ENCODE measurements at places on chromosomes 4 and X. TPM values are rescaled to one million over a fixed set of nuclear protein-coding genes. Genes with fewer than 3 reads are reported as not detected.

DNA sequence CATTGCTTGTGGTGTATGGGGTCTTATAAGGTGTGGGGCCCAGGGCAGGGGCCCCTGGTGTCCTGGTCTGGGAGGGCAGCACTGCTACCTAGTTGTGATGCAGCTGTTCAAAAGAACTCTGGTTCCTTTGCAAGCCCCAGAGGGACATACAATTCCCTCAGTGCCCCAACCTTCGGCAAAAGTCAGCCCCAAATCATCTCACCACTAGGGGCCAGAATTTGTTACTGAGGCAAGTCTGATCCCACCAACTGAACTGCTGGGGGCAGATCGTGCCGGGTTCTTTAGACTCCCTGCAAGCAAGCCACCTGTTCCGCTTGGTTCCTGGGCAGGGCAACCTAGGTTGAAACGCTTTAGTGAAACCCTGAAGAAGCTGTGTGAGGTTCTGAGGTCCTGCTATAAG is 180.1 kb upstream of the S100G start:
- no peak for DNase-seq

DNA sequence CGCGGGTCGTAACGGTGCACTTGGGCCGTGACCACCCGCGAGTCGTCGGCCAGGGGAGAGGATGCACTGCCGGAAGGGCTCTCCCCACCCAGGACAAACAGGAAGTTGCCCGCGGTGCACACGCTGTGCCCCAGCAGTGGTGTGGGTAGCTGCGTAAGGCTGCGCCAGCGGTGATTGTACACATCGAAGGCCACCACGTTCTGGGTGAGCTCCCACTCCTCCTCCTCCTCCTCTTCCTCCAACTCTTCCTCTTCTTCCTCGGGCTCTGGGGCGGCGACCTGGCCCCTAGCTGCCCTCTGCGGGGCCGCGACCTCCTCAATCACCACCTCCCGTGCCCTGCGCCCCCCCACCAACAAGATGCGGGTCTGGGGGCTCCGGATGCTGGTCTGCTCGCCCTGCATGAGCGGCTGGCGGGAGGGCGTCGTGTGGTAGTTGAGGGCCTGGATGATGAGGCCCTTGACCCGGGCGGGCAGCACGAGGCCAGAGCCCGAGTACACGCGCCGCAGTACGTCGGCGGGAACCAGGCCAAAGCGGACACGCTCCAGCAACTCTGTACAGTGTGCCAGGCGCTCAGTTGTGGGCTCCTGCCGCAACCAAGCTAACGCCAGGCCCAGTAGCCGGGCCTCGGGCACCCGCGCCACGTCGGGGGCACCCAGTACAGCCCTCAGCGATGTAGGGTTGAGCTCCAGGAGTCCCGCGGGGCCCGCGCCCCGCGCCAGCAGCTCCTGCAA is 1.4 kb downstream of the KLHL34 start:
- no peak for DNase-seq

DNA sequence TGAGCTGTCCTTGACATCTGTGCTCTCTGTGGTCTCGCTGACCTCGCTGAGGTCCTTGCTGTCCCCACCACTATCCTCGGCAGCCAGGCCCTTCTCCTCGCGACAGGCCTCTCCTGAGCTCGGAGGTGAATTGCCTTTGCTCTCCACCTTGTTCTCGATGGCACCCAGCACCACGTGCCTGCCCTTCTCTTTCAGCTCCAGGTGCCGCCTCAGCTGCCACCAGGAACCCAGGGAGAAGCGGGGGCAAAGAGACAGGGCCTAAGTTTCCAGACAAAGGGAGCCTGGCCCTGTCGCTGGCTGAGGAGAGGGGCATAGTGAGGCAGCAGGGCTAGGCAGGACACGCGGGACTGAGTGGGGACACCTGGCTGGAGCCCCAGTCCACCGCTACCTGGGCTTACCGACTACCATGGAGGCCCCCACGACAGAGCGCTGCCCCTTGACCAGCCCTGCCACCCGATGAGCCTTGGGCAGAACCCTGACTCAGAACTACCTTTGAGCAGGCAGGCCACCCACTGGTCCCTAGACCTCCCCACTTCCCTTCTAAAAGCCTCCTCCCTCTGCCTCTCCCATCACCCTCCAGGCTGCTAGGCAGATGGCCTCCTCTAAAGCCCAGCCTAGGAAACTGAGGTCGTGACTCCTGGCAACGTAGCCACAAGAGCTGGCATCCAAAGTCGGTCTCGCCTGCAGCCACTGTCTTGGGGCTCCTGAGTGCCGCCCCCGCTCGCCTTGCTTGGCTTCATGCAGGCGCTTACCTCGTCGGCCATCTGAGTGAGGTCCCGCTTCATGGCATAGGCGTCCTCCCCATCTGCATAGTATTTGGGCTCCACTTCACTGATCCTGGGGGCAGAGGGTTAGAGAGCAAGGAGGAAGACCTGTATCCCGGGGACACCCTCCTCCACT is 4.2 kb upstream of the ARHGAP4 start:
- no peak for DNase-seq

DNA sequence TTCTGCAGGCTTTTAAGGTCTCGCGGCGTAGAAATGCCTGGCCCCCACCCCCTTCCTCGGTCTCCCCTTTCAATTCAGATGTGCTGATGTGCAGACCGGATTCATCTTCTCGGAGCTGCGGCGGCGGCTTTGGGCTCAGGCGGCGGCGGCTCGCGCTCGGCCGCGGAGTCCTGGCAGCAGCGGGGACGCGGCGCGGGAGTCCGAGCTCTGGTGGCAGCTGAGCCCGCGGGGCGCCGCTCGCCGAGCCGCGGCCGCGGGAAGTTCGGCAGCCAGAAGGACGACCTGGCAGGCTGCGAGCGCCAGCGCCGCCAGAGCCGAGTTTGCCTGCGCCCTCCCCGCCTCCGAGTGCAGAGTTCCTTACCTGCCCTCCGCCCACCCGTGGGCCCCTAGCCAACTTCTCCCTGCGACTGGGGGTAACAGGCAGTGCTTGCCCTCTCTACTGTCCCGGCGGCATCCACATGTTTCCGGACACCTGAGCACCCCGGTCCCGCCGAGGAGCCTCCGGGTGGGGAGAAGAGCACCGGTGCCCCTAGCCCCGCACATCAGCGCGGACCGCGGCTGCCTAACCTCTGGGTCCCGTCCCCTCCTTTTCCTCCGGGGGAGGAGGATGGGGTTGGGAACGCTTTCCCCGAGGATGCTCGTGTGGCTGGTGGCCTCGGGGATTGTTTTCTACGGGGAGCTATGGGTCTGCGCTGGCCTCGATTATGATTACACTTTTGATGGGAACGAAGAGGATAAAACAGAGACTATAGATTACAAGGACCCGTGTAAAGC is 448 bp downstream of the TLL1 start:
- DNase-seq = no peak

DNA sequence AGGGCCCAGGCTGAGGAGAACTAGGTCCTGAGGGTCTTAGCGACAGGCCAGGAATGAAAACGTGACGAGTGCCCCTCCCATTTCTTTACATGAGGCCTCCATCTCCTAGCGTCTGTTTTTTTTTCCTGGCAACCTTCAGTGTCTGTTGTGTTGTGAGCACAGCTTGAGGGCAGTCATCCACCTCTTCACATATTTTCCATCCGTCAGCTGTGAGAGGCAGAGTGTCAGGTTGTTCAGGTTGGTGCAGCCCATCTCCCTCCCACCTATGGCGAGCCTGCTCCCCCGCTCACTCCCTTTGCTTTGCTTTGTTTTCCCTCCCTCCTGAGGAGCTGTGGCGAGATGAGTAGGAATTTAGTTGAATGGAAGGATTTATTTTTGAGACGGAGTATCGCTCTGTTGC is 51.7 kb upstream of the CHRNA9 start:
- DNase-seq = no peak

DNA sequence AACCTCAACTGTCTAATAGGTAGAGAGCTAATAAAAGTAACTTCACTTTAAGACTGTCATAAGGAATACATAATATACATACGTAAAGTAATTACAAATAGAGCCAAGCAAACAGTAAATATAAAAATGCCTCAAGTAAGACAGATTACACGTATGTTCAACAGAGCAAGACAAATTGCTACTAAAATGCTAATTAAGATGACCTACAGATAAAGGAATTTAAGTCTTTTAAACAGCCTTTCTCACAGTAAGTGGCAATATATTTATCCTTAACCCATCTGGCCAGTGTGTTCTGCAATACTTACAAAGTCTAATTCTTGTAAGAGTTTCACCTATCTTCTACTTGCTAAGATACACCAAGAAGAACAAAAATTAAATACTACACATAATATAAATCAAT is 12.7 kb downstream of the G3BP2 start:
- no peak for DNase-seq

DNA sequence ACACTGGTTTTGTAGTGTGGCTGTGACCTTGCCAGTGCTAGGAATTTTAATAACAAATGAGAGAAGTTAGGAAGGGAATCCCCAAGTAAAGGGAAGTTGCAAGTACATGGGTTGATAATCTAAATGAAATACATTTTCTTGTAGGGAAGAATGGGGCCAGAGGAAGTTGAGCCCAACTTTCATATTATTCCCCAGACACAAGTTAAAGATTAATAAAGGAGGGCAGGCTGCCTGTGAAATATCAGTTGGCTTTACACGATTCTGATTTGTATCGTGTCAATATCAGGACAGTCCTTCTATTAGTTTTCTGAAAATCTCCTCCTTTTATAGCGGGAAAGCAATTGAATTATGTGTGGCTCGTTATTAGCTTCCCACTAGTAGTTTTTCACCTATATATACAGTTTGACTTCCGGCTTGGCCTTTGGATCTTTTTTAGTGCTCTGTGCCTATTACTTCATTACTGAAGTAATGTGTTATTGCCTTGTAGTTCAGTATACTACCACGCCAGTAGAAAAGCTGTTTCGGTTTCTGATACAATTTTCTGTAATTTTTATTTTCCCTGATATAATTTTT is 1.7 kb downstream of the PDLIM5 start:
- no peak for DNase-seq

Gene OTC
- polyA plus RNA-seq = not detected

Gene L1CAM
- 23.5 TPM for polyA plus RNA-seq

Gene EREG
- 0.48 TPM for polyA plus RNA-seq

DNA sequence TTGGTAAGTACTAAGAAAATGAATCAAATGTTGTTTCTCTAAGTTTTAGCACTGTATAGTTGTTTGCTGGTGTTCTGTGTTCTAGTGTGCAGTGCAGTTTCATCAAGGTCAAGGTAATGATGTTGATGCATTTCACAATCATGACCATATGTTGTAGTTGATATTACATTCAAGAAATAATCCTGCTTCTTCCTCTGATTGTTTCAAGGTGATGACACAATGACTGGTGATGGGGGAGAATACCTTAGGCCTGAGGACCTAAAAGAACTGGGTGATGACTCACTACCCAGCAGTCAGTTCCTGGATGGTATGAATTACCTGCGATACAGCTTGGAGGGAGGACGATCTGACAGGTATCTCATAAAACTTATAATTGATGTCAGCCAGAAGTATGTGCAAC is 261.6 kb downstream of the ANK2 start:
- no peak for DNase-seq

DNA sequence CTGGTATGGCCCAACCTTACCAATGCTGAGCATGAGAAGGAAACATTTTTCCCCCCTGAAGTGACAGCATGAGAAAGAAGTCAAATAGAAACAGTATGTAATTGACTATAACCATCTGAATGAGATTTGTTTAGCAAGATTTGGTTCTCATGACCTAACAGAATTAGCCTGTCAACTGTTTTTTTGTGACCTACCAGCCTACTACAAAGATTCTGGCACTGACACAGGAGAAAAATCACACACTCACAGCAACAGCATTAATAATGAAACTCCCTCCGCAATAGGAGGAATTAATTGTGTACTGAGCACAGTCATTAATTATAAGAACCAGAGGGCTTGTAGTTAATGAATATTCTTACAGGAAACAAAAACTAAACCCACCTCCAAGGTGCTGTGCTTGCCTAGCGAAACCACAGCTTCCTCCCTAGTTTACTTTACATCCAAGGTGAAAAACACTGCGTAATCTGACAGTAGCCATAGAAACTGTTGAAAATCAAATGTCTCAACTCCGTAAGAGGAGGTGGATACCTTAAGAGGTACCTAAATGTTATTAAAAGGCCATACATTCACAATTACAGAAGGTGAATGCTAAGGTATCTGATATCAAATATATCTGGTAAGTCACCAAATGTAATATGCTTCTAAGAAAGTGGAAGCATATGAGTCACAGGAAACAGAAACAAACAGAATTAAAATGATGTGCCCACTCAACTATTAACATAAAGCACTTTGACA is 34.9 kb downstream of the MMRN1 start:
- DNase-seq = no peak

Gene SUV39H1
- polyA plus RNA-seq = 9.7 TPM

- DNase-seq = no peak
Measured at GRCh38 chrX:154061801-154062200, 35.7 kb downstream of the MECP2 start.

DNA sequence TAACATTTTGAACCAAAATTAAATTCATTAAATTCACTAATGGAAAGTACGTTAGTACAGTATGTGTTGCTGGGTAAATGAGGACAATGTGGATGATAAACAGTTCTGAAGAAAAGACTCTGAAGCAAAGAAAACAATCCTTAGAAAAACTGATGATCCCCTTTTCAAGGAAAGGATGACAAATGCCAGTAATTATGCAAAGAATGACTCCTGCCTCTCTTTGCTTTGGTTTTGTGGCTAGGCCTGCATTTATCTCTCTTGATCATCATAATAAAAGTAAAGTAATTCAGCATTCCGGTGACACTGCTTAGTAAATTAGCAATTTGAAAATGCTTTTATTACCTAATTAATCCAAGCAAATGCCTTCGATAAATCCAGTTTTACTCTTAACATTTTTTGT is 652.2 kb upstream of the DIPK2B start:
- DNase-seq = no peak

Gene CYSLTR1
- not detected for polyA plus RNA-seq

GRCh38 chrX:794311-794710 is 163.7 kb downstream of the SHOX start:
- DNase-seq = no peak

Gene GAGE12E
- not detected for polyA plus RNA-seq

- no peak for DNase-seq
Measured at GRCh38 chrX:19443869-19444526, 71.3 kb downstream of the MAP3K15 start.

GRCh38 chr4:40335525-40335894 is 377 bp downstream of the CHRNA9 start:
- peak; percentile 13 for DNase-seq

- no peak for DNase-seq
Measured at GRCh38 chr4:59565836-59566235, 1634.3 kb upstream of the ADGRL3 start.

Gene CDKL2
- polyA plus RNA-seq = 0.39 TPM

DNA sequence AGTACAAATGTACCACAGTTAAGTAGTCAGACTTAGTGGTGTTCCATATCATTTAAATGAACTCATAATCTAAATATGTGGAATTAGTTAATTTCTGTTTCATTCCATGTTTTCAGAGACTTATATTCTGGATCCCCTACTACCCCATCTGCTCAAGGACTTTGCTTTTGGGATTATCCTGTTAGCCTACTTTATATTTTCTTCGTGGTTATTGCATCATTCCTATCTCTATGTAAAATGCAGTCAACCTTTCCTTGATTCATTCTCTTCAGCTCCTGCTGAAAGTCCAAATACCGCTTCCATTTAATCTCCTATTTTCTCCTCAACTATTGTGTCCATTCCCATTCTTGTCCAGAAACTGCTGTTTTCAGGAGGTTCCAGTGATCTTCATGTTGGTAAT is 25.1 kb downstream of the SLC30A9 start:
- DNase-seq = no peak

Gene ARMCX5
- polyA plus RNA-seq = 11.8 TPM

Gene REELD1
- polyA plus RNA-seq = not detected

- no peak for DNase-seq
Measured at GRCh38 chr4:23956601-23957364, 66.9 kb upstream of the PPARGC1A start.

- no peak for DNase-seq
Measured at GRCh38 chrX:119229253-119229615, 6.9 kb upstream of the PGRMC1 start.

Gene ADGRG2
- polyA plus RNA-seq = 0.07 TPM

Measured in BJ (cell line).